Esophagus muscularis mucosa (tissue), 4 donors: ENCODE measurements at places on chromosomes 3 and 15.

DNA sequence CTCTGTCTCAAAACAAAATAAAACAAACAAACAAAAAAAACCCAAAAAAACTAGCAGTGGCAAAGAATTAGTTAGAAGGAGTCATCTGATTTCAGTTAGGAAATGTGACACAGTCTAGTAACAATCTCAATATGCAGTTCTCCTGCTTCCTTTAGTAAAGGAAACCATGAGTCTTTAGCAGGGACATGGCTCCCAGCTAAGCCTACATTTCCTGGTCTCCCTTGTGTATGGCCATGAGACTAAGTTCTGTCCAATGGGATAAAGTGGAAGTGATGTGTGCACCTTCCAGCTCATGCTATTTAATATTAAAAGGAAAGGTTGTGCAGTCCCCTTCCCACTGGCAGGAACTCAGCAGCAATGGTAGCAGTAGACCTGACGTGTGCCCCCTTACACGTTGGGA lies 74.6 kb downstream of the GREM1 start:
- DNase-seq: no peak

DNA sequence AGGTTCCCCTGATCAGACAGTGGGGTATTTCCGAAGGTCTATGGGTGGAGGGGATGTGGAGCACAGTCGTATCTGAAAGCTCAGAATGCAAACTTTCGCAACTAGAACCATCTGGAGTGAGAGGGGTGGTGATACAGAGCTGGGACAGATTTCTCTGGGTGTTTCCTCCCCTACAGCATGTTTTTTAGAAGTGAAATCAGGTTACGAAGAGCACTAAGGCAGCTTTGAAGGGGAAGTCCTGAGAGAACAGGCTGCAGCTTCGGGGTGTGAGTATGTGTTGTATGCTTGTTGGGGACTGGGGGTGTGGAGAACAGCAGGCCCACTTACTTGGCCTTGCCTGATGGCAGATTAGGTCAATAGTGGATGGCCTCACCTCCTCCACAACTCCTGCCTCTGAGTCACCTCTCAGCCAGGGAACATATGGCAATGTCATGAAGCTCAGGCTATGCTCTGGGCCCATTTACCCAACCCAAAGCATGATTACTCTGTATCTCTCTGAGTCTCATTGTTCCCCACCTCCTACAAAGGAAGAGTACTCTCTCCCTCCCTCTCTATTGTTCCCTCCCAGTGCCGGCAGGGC lies 107.2 kb upstream of the RASGRP1 start:
- DNase-seq: no peak

GRCh38 chr3:196932600-196932999 lies 9.7 kb downstream of the NCBP2 start:
- no peak for DNase-seq

DNA sequence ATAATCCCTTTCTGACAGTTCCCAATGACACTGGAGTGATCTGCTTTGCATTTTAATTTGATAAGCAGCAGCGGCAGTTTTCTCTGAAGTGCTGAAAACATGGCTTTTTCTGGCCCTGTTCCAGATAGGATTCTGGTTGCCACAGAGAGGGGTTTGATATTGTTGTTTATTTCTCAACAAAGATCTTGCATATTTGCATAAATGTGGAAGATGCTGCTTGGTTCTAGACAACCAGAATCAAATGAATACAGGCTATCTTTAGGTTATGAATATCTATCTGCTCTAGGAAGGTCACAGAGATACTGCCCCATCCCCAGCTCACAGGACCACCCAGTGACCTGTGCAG lies 137.1 kb downstream of the ZNF609 start:
- no peak for DNase-seq

DNA sequence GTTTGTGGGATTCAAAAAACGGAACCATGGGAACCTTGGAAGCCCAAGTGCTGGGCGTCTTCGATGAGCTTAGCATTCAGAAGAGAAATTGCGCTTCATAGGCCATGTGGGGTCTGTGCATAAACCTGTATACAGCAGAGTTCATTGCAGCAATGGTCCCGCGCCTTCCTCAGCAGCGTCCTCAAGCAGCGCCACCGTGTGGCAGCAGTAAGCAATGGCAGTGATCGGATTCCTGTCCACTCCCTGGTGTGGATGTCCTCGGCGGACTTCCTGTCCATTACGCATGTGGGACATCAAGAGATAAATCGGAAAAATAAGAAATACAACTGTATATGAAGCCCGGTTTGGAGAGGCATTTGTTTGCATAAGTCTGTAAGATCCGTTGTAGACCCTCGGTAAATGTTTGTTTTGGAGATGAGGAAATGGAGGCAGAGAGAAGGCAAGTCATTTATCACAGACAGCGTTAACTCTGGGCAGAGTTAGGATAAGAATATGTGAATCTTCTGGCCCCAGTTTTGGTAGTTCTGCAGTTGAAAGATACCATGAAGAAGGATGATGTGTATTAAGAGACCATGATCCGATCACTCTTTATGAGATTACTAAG lies 57.7 kb downstream of the CNTN4 start:
- DNase-seq: no peak

DNA sequence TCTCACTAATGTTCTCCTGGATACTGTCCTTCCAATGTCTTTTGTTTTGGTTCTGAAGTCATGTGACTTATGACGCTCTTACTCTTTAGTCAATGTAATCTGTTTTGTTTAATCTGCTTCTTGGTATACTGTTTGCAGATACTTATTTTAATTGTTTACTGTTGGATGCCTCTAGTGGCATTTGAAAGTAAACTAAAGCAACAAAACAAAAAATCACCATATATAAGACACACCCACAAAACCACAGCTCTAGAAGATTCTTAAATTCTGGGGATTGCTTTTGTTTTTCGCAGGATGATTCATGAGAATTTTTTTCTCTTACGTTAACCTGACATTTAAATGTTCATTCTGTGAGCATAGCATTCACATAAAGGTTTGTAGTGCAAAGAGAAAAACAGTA lies 16.8 kb downstream of the SLC25A26 start:
- no peak for DNase-seq

DNA sequence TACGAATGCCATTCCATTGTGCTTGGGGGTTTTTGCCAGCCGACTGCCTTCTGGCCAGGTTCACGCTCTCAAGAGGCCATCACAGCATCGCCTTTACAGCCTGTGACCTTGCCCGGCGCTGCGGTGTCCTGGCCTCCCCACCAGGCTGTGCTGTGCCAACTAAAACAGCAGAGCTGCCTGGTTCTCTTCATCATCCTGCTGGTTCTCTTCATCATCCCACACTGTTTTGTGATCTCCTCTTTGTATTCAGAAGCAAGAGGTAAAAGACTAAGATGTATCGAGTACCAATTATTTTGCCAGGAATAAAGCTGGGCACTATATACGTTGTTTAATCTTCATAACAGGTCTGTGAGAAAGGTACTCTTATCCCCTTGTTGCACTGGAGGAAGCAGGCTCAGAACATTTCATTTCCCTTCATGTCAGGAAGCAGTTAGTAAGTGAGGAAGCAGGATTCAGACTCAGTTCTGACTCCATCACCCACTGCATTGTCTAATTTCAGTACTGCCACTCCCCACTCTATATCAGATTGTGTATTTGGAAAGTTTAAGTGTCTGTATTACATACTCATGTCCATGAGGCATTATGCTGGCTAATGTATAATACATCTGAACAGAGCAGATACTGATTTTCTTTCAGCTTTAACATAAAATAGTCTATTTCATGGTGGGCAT lies 92.7 kb downstream of the LRRC28 start:
- no peak for DNase-seq

DNA sequence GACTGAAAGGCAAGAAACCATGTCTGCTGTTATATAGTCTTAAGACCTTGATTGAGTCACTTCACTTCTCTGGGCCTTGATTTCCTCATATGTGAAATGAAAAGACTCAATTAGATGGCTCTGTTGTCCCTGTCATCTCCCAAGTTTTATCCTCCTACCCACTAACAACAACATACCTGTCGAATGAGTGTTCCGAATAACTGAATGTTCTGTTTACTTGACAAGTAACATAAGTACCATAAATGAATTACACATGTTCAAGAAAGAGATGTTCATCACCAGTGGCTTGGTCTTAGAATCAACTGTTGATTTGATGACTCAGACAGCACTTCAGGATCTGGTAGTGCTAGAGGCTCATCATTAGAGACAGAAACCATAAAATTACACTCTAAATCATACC lies 311.7 kb downstream of the VPS13C start:
- DNase-seq: no peak

DNA sequence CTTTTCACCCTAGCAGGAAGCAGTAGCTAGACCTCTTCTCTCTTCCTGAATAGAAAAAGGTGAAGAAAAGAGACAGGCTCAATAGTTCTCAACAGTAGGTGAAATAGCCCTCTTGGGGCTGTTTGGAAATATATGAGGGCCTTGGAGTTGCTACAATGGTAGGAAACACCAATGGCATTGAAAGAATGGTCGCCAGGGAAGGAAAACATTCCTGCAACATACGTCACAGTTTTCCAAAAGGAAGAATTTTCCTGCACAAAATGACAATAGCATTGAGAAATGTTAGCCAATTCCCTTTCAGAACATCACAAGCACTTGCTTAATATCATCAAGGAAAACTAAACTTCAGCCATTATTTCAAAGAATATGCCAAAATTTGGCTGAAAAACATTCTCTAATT lies 484.5 kb downstream of the IGSF11 start:
- no peak for DNase-seq

DNA sequence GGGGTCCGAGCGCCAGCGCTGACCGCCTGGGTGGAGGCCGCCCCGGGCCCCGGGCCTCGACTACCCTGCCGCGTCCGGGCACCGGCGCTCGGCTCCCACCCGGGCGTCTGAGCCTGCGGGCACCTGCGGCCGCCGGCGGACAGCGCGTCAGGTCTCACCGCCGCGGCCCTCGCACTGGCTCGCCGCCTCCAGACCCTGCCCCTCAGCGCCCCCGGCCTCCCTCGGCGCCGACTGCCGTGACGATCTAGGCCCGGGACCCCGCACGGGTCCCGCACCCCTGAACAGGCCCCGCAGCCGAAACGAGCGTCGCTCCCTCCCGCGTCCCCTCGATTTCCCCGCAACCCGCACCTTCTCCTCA lies 297 bp downstream of the PRC1 start:
- no peak for DNase-seq

- no peak for DNase-seq
Observed at GRCh38 chr15:68543165-68544008, 35.4 kb upstream of the CORO2B start.

DNA sequence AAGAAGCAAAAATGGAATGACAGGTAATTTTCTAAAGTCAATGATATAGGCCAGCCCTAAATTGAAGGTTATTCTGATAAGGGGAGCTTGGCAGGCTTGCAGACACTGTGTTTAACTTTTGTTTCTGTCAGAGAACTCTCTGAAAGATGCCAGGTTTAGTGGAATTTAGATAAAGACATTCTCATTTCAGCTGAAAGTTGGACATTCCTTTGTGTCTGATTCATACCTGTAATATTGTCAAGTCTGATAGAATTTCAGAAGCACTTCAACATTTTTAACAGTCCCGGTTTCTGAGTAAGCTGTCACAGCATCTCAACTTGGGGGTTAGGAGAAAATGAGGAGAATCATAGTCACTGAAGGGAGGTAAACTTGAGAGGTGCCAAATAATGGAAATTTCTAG lies 84.0 kb downstream of the DIPK2A start:
- DNase-seq: no peak
